Uterine smooth muscle cell (primary cell): ENCODE measurements at places on chromosomes 11 and 22. TPM values are rescaled to one million over a fixed set of nuclear protein-coding genes. Genes with fewer than 3 reads are reported as not detected.

The RIBC2 gene
- 0.87 and 3.0 TPM in 2 replicates for total RNA-seq

The IGLL1 gene
- total RNA-seq = not detected in 2 replicates

The ACRV1 gene
- not detected in 2 replicates for total RNA-seq

The CHRNA10 gene
- 0.66 and 0.75 TPM in 2 replicates for total RNA-seq

The OR52I1 gene
- total RNA-seq = not detected in 2 replicates

The UNC93B1 gene
- 12.2 and 21.9 TPM in 2 replicates for total RNA-seq

The HTR3B gene
- total RNA-seq = not detected in 2 replicates

The KCNQ1 gene
- total RNA-seq = 0.25 TPM in 1 of 2 replicates, not detected in the other

The TCP11L1 gene
- total RNA-seq = 19.3 and 20.1 TPM in 2 replicates

The TREH gene
- total RNA-seq = under 0.01 TPM in 1 of 2 replicates, not detected in the other

The MS4A12 gene
- total RNA-seq = not detected in 2 replicates

The XBP1 gene
- total RNA-seq = 303 and 354 TPM in 2 replicates

The MPZL3 gene
- 0.62 and 1.8 TPM in 2 replicates for total RNA-seq

The PRDM11 gene
- 2.9 and 3.8 TPM in 2 replicates for total RNA-seq

The MPZL2 gene
- total RNA-seq = 0.22 and 0.25 TPM in 2 replicates

The KCNK7 gene
- 0.11 TPM in 1 of 2 replicates, not detected in the other for total RNA-seq

The MS4A7 gene
- not detected in 2 replicates for total RNA-seq

The CHADL gene
- 0.33 and 1.4 TPM in 2 replicates for total RNA-seq

The BARX2 gene
- not detected in 2 replicates for total RNA-seq

The ARHGEF17 gene
- 37.2 and 38.6 TPM in 2 replicates for total RNA-seq

The TBX10 gene
- total RNA-seq = not detected in 2 replicates

The C11orf86 gene
- total RNA-seq = not detected in 2 replicates

The TKFC gene
- 18.8 and 26.5 TPM in 2 replicates for total RNA-seq

The GRAP2 gene
- not detected in 2 replicates for total RNA-seq

The OR51B4 gene
- total RNA-seq = 0.11 TPM in 1 of 2 replicates, not detected in the other

The NPAS4 gene
- total RNA-seq = not detected in 2 replicates

The MYBPC3 gene
- total RNA-seq = not detected in 2 replicates

The MSANTD4 gene
- 41.7 and 52.6 TPM in 2 replicates for total RNA-seq

The LSP1 gene
- 0.33 and 0.62 TPM in 2 replicates for total RNA-seq

The PHOX2A gene
- total RNA-seq = not detected in 2 replicates

The DGKZ gene
- 38.5 and 41.3 TPM in 2 replicates for total RNA-seq

The RAG2 gene
- total RNA-seq = not detected in 2 replicates

The KCNJ5 gene
- under 0.01 TPM in 1 of 2 replicates, not detected in the other for total RNA-seq

The CNTF gene
- 1.4 and 3.3 TPM in 2 replicates for total RNA-seq

The RBM7 gene
- total RNA-seq = 43.2 and 47.6 TPM in 2 replicates

The OR52E4 gene
- total RNA-seq = not detected in 2 replicates

The HSPB2 gene
- total RNA-seq = 0.25 TPM in 1 of 2 replicates, not detected in the other

The MAP6 gene
- 1.1 and 1.3 TPM in 2 replicates for total RNA-seq

The MPPED2 gene
- total RNA-seq = under 0.01 and 0.22 TPM in 2 replicates

The POTEH gene
- not detected in 2 replicates for total RNA-seq

The FEN1 gene
- total RNA-seq = 16.0 and 74.3 TPM in 2 replicates

The GLB1L2 gene
- total RNA-seq = 0.37 and 0.44 TPM in 2 replicates

The CD3D gene
- total RNA-seq = not detected in 2 replicates

The LRRC74B gene
- under 0.01 TPM in 1 of 2 replicates, not detected in the other for total RNA-seq

The MCAM gene
- total RNA-seq = 20.5 and 27.0 TPM in 2 replicates

The EHF gene
- total RNA-seq = not detected in 2 replicates

The THRSP gene
- not detected in 2 replicates for total RNA-seq
